Fibroblast of lung (primary cell): ENCODE measurements at places on chromosomes 2 and 18.
A peak's percentile ranks its signal among the peaks of the same experiment; 100 is the strongest.

DNA sequence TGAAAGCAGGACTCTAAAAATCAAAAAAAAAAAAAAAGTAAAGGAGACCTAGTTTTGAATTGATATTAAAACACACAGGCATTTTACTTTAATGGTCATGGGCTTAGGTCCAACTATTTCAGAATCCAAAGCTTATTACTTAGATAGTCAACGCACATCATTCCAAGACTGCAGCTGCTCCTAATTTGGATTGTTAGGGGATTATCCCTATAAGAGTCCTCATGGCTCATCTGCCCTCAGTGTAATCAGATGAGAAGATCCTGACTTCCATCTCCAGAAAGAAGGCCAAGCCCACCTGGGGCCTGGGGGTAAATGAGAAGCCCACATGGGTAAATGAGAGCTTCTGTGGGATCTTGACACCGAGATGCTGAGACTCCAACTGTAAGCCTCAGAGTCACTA is 424.2 kb downstream of the NRXN1 start:
- DNase-seq = no peak

GRCh38 chr2:115400940-115401339 is 958.5 kb downstream of the DPP10 start:
- no peak for DNase-seq

- no peak for DNase-seq
These were observed 176.6 kb downstream of the CNTNAP5 start for GRCh38 chr2:124201713-124202112.

DNA sequence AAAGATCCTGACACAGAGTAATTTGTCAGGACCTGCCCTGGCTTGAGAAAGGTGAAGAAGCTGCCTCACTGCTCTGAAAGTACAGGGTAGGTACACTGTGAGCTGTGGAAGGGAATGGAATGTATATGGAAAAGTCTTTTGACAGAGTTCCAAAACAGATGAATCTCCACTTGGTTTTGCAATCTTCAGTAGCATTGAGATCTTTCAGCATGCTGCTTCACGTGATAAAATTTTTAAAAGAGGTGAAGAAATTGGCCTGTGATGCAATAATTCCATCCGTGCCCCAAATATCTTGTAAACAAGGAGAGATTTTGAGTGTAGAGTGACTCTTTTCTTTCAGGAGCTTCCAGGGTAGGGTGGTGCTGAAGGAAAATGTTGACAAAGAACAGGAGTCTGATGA is 123.1 kb downstream of the OSR1 start:
- peak; percentile 91 for DNase-seq

- no peak for DNase-seq
These were observed 209.4 kb upstream of the RBBP8 start for GRCh38 chr18:22723773-22724172.

DNA sequence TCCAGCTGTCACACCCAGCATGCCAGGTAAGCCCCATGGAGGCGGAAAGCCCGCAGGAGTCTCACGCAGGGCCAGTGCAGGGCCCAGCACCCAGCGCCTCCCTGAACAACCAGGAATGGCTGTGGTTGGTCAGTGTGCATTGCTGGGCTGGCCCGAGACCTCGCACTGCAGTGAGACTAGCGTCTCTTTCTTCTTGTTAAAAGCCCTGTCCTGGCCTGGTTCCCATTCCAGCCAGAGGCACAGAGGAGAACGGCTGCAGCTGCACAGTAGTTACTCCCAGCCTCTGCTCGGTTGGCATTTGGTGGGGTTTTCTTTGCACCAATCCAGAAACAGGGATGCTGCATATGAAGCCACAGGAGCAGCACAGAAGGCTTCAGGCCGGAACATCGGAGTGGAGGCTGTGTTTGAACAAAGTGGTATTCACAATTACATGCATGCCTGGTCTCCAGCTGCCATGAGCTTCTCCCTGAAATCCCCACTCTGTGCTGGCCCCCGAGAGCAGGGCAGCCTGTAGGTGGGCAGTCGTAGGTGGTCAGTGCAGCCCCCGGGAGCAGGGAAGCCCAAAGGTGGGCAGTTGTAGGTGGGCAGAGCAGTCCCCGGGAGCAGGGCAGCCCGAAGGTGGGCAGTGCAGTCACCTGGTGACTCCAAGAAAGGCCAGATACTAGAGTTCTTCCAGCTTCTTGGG is 163.7 kb upstream of the PXDN start:
- DNase-seq = peak; percentile 1

- DNase-seq = no peak
These were observed 133.5 kb downstream of the SRBD1 start for GRCh38 chr2:45477546-45477945.

GRCh38 chr2:197357986-197358385 is 47.4 kb upstream of the ANKRD44 start:
- no peak for DNase-seq
